Transverse colon (tissue), 4 donors: ENCODE measurements at places on chromosomes 1 and 21.

- peak; percentile 64 for DNase-seq
Measured at GRCh38 chr1:241156231-241156965, 200.6 kb downstream of the RGS7 start.

- no peak for DNase-seq
Measured at GRCh38 chr21:44506279-44507255, 33.4 kb downstream of the KRTAP10-1 start.

- no peak for DNase-seq
Measured at GRCh38 chr1:28885472-28885877, 28.9 kb upstream of the EPB41 start.

- DNase-seq: no peak
Measured at GRCh38 chr1:118158924-118159323, 26.1 kb downstream of the SPAG17 start.

DNA sequence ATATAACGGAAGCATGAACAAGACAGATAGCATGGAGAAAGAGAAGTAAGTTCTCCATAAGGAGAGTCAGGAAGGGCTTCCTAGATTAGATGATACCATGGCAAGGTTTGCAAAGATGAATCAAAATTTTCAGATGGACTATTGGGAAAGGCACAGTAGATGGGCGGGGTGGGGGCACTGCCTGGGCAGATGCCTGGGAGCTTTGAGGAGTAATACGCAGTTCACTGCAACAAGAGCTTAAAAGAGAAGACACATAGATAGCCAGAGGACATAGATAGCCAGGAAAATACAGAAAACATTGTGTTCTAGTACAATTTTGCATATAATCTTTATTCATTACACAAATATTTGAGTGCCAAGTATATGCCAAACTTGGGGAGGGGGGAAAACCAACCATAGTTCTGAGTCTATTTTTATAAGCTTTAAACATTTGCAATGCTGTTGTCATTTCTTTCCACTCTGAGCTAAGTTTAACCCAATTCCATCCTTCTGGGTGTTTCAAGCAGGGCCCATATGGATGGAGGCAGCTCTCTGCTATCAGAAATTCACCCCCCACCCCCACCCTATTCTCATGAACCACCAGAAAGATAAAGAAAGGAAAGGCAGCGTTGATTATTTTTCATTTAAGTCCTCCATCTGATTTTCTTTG is 120.6 kb downstream of the NUF2 start:
- DNase-seq: no peak

GRCh38 chr1:31834501-31834900 is 18.7 kb upstream of the SPOCD1 start:
- peak; percentile 19 for DNase-seq

DNA sequence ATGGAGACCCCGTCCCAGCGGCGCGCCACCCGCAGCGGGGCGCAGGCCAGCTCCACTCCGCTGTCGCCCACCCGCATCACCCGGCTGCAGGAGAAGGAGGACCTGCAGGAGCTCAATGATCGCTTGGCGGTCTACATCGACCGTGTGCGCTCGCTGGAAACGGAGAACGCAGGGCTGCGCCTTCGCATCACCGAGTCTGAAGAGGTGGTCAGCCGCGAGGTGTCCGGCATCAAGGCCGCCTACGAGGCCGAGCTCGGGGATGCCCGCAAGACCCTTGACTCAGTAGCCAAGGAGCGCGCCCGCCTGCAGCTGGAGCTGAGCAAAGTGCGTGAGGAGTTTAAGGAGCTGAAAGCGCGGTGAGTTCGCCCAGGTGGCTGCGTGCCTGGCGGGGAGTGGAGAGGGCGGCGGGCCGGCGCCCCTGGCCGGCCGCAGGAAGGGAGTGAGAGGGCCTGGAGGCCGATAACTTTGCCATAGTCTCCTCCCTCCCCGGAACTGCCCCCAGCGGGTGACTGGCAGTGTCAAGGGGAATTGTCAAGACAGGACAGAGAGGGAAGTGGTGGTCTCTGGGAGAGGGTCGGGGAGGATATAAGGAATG is 505 bp downstream of the LMNA start:
- DNase-seq: no peak

DNA sequence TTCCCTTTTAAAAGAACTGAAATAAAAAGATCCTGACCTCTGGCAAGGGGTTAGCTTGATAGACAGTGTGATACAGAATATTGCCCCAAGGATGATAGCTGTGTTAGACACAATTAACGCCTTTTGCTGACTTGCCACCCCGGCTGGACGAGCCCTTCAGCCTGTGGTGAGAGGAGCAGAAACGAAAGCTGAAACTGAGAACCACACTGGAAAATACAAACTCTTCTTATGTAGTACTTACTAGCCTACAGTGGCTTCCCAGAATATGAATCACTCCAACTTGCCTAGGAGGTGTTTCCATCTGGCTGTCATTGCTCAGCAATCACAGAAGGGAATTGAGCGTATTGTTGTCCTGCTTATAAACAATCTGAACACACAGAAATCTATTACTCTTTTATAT is 22.9 kb downstream of the SAMSN1 start:
- no peak for DNase-seq

GRCh38 chr1:234683127-234683860 is 73.3 kb upstream of the IRF2BP2 start:
- no peak for DNase-seq

DNA sequence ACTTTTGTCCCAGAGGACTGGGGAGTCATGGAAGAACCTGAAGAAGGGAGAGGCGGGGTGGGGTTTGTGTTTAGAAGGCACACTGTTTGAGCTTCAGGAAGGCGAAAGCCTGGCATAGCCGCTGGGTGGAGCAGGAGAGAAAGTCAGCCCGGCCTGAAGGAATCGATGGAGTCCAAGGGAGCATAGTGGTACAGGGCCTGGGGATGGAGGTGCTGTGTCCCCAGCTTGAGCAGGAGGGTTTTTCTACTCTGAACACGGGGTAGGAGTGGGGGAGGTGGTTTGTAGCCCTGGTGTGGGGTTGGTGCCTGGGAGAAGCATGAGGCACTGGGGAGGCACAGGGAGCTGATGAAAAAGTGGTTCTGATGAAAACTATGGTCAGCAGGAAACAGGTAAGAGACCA is 4.7 kb upstream of the CCDC24 start:
- DNase-seq: peak; percentile 58

DNA sequence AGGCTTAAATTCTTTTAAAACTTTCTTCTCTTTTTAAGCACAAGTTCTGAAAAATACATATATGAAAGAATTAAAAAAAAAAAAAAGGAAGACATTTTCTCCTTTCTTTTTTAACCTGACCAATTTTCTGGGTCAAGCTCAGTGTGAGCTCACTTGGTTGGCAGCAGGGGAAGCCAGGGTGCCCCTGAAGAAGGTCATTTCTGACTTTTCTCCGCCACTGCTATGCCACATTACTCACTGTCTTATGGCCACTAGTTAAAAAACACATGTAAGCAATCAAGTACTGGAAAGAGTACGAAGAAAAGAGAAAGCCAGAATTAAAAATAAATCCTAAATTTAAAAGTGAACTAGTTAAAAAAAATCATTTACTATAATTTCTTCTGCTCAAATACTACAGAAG is 275.0 kb downstream of the NEGR1 start:
- no peak for DNase-seq
